ENCODE measurements at places on chromosomes 7 and 10.

DNA sequence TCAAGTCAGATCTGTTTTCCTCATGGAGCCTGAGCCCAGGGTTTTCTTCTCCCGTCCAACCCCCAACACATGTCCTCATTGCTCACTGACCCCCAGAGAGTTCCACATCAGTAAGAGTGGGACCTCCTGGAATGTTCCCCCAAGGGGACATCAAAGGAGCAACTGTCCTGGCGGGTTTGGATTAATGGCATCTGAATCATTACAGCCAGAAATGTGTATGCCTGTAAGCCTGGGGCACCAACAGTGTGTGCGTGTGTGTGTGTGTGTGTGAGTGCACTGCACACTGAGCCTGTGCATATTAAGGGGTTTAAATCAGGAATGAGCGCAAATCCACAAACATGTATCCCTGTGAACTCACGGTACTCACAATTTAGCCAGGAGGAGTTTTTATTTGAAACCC, 222.3 kb downstream of the PLXNA4 start:
- DNase-seq = no peak

GRCh38 chr7:26156451-26157420, 4.7 kb downstream of the NFE2L3 start:
- DNase-seq = peak; percentile 23

DNA sequence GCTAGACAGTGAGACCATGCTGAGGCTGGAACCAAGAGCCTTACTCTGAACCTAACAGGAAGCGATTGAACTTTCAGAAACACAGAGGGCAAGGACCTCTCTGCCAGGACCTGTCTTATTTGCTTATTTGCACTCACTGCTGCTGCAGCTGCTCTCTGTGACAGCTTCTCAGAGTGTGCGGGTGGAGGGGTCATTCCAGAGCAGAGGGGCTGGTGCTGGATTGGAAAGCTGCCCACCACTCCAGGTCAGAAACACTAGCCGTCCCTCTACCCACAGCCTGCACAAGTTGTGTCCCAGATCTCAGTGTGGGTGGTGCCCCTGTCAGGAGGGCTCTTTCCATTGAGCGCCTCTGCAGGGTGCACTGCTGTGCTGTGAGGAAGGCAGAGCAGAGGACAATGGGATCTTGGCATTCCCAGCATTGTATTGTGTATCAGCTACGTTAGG, 126.2 kb downstream of the CCNY start:
- DNase-seq = no peak

DNA sequence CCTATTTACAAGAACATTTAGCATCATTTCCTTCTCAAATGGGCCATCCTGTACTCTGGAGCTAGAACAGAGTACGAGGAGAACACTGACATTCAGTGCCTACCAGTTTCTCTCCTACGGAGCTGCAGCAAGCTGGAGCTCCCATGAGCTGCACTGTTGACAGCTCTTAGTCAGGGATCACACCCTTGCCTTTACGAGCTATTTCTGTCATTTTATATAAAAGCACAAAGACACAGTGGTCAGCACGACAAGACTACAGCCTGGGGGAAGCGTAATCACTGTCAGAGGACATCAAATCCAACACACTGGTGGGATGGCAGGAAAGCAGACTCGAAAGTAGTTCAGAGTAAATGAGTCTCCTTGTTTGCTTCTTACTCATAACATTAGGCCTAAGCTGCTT, 2.7 kb downstream of the CDCA7L start:
- no peak for DNase-seq

DNA sequence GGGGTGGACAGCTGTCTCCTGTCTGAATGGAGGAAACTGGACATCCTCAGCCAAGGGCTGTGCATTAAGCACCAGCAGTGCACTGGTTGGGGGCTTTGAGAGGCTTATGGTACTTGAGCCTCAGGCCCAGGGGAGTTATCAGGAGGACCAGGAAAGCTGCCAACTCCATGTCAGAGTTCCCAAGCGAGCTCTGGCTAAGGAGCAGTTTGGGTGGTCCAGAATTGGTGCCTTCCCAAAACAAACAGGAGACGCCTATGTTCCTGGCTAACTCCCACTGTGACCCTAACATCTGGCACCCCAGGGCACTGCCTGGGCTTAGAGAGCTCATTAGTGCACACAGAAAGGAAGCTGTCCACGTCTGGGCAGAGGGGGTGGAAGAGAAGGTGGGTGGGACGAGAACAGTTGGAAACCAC, 408.6 kb upstream of the NPVF start:
- no peak for DNase-seq

Data from activated CD8-positive, alpha-beta memory T cell treated with anti-CD3 and anti-CD28 coated beads for 4 hours (primary cell).